SW 1271 (cell line): ENCODE measurements at places on chromosomes 4 and X.

DNA sequence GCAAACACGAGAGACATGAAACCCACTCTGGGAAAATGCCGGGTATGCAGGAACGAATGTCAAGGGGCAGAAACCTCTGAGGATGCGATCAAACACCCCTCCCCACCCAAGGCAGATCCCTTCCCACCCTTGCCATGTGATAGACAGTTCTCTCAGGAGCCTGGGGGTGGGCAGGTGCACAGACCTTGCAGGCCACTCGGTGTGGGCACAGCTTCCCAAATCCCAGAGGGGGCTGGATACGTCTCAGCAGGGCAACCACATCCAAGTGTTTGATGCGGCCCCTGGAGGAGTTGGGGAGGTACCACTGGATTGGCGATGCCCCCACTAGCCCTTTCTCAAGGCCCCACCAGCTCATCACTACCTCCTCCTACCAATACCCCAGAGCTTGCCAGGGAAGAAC, 10.4 kb upstream of the SYP start:
- no peak for DNase-seq

DNA sequence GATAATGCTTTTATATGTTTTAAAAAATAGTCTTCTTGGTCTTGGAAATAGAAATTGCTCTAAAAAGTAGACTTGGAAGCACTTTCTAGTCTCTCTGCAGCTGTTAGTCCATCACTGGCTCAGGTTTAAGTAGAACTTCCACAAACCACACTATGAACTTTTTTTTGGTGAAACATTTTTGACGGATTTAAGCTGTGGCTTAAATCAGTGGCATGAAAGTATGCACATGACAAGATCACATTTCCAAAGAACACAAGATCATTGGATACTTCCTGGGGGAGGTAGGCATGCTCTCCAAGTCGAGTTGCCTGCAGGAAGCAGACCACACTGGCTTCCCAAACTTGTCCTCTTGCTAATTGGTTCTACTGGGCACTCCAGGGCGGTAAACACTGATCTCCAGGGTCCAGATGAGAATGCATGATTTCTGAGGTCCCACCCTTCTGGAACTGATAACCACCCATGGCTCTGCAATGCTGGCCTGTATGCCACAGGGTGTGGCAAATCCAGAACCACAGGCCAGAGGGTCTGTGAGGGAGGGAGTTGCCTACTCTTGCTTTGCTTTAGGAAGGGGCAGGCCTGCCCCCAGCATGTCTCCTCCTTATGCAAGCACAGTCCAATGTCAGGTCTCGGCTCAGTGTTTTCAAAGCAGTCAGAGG, 331.9 kb upstream of the SFRP2 start:
- DNase-seq: no peak

DNA sequence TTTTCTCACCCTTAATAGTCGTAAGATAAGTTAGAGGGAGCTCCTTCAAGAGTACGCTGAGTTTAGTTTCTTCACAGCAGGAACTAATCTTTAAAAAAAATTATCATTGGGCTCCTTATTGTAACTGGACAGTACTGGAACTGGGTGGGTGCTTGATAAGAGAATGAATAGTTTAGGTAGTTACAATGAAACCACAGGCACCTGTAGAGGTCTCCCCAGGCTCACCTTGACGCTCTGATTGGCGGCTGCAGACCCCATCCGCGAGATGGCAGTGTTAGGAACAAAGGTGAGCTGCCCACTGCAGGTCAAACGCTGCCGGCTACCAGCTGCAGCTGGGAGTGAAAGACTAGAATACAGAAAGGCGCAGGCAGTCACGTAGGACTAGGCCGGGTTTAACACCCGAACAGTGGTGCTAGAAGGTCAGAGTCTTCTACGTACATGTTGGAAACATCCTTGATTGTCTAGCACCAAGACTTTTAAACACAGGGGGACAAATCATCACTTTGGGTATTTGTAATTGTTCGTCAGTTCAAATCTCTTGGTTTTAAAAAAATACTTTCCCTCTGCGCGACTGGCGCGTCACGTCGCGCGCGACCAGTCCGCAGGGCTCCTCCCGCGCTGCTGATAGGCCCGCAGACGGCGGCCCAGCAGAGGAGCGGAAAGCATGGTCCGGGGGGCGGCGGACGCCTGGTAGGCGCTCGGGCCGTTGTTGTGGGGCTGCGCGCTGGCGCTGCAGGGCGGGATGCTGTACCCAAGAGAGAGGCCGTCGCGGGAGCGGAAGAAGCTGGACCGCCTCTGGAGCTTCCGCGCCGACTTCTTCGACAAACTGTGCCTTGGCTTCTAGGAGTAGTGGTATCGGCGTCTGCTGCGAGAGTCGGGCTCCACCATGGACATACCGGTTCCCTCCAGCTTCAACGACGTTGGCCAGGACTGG, 45.6 kb downstream of the SMARCA5 start:
- DNase-seq: peak; percentile 72

- no peak for DNase-seq
Measured at GRCh38 chrX:109839694-109840567, 106.9 kb upstream of the ACSL4 start.

DNA sequence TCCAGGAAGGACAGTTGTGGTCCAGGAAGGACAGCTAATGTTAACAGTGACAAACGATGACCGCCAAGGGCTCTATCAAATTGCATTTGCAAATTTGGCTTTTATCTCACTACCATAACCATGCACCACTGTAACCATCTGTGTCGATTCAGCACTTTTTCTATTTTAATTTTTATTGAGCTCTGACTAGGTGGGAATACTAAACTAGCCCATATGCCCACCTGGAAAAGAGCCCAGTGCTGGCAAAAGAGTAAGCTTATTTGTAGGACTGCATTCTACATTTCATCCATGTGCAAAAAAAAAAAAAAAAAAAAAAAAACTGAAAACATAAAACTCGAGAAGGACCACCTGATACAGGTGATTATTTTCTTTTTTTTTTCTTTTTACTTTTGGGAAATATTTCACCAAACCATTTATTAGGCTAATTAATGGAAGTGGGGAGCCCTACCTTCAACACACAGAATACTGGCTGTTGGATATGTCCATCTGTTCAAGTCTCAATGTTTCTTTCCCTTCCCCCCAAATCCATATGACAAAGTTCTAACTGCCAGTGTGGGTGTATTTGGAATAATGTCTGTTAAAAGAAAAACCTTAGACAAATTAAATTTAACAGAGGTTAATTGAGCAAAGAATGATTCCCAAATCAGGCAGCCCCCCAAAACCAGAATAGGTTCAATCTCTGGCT, 99.5 kb upstream of the MXRA5 start:
- no peak for DNase-seq

DNA sequence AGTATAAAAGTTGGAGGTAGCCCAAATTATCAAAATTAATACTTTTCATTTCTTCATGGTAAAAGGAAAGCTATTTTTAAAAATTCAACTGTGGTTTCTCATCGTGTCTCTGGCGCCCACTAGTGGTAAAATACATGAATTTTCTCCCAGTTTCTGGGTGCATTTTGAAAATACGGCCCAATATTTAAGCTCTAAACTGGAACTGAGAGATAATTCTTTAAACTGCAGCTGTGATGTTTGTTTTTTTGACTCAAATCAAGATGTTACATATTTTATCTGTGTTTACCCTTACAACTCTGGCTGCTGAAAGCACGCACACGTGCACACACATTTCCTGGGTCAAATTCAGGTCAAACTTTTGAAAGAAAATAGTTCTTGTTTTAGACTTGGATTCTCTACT, 123.9 kb upstream of the ACSL4 start:
- DNase-seq: no peak

DNA sequence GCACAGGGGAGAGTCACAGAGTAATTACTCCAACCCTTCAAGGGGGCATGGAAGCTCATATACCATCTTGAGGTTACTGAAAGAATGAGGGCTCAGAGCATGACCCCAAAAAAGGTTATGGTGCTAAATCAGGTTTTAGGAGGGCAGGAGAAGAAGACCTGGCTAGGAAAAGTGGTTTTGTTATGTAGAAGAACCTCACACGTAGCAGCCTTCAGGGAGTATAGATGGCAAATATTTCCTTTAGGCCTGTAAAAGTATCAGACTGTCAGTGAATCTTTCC, 102.0 kb upstream of the PDE5A start:
- no peak for DNase-seq
